ENCODE measurements at places on chromosomes 16 and 17. TPM values are rescaled to one million over a fixed set of nuclear protein-coding genes. Genes with fewer than 3 reads are reported as not detected.

The LITAFD gene
- not detected for total RNA-seq

The ITGB4 gene
- total RNA-seq = 0.17 TPM

The KRTAP1-1 gene
- not detected for total RNA-seq

The OSGIN1 gene
- total RNA-seq = 3.1 TPM

The SEZ6L2 gene
- total RNA-seq = 30.0 TPM

The PRDM7 gene
- total RNA-seq = not detected

The FAM234A gene
- 138 TPM for total RNA-seq

The PPL gene
- 13.3 TPM for total RNA-seq

The SSTR5 gene
- total RNA-seq = not detected

The MAFG gene
- total RNA-seq = 23.2 TPM

The KRTAP4-3 gene
- not detected for total RNA-seq

The USP43 gene
- not detected for total RNA-seq

The MYO1C gene
- 129 TPM for total RNA-seq

The TSR1 gene
- total RNA-seq = 35.7 TPM

The NPLOC4 gene
- 48.2 TPM for total RNA-seq

The KCNH4 gene
- total RNA-seq = not detected

The SLC25A39 gene
- total RNA-seq = 65.8 TPM

The KRTAP1-5 gene
- not detected for total RNA-seq

The EVPL gene
- not detected for total RNA-seq

The RAB11FIP4 gene
- 0.47 TPM for total RNA-seq

The PIMREG gene
- 3.3 TPM for total RNA-seq

The MRPL38 gene
- total RNA-seq = 16.5 TPM

The DNAAF8 gene
- total RNA-seq = 5.1 TPM

The C17orf100 gene
- total RNA-seq = 2.9 TPM

The KIF18B gene
- total RNA-seq = 0.77 TPM

The CPNE2 gene
- total RNA-seq = 23.7 TPM

The MYO15A gene
- total RNA-seq = 3.0 TPM

The EPN3 gene
- total RNA-seq = 0.51 TPM

The TBC1D28 gene
- total RNA-seq = not detected

The SLC46A1 gene
- 2.3 TPM for total RNA-seq

The CX3CL1 gene
- total RNA-seq = 0.09 TPM

The CSF3 gene
- not detected for total RNA-seq

The PARN gene
- total RNA-seq = 26.0 TPM

The CEP20 gene
- 26.3 TPM for total RNA-seq

The WNT9B gene
- total RNA-seq = not detected

The NECAB2 gene
- total RNA-seq = 0.47 TPM

The TMEM107 gene
- total RNA-seq = 16.7 TPM

The LRRC46 gene
- total RNA-seq = 0.60 TPM

The CFAP119 gene
- total RNA-seq = 0.60 TPM

The UBALD1 gene
- total RNA-seq = 14.2 TPM

The ABCA9 gene
- total RNA-seq = 56.8 TPM

The TRIM72 gene
- total RNA-seq = 0.68 TPM

The GPR179 gene
- not detected for total RNA-seq

The DOC2A gene
- not detected for total RNA-seq

The AATK gene
- 0.35 TPM for total RNA-seq

The BMERB1 gene
- 43.1 TPM for total RNA-seq

The CCDC144A gene
- 1.6 TPM for total RNA-seq

The DPEP3 gene
- total RNA-seq = not detected

The CHMP6 gene
- 24.2 TPM for total RNA-seq

The ABCC6 gene
- 0.09 TPM for total RNA-seq

The ATP2C2 gene
- not detected for total RNA-seq

The KRTAP9-4 gene
- not detected for total RNA-seq

The CDK5R1 gene
- total RNA-seq = 1.1 TPM

The ATP2A1 gene
- total RNA-seq = 0.17 TPM

The PKMYT1 gene
- 2.7 TPM for total RNA-seq

The EME2 gene
- 3.9 TPM for total RNA-seq

The CHST5 gene
- total RNA-seq = not detected
